Left hindlimb (tissue), 1 donor: ENCODE measurements at places on chromosomes 11 and 22.

DNA sequence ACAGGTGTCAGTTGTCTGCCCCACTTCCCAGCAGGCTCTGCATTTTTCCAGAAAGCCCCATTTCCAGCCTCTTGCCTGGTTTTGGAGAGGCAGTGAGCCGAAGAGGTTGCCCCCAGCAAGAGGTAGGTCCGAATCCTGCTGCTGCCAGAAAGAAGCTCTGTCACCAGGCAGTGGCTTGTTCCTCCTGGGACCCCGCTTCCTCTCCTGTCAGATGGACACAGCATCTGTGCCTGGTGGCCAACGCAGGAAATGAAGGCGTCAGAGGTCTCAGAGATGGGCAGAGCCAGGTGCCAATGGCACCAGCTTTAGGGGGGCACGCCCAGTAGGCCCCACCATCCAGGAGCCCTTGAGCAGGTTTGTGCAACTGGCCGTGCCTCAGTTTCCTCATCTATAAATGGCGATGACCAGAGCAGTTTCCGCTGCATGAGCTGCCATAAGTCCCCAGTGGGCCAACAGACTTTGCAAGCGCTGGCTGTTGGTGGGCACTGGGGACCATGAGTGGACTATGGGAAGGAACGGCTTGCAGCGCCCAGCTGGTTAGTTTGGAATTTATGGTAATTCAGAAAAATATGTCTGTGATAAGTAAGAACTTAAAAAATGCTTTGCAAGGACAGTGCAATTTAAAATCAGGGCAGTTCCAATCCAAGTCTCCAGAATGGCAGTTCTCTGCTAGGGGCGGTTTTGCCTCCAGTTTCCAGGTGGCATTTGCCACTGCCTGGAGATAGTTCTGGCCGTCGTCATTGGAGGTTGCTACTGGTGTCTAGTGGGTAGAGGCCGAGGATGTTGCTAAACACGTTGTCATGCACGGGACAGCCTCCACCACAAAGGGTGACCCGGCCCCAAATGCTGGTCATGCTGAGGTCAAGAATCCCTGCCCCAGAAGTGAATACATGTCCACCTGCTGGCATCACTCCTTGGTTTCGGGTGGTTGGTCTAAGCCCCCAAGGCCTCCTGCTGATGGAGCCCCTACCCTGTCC lies 2.3 kb upstream of the OSBPL5 start:
- DNase-seq: peak; percentile 25

DNA sequence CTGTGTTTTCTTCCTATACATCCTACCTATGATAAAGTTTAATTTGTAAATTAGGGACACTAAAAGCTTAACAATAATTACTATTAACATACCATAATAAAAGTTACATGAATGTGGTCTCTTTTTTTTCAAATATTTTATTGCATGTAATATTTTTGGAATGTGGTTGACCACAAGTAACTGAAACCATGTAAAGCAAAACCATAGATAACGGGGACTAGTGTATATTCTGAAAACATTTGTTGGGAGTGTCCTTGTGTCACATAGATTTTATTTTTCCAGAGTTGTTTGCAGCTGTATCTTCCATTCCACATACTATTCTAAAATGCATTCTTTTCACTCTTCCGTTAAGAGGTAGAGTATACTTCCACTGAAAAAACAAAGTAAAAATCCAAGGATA lies 200.4 kb downstream of the KIF18A start:
- DNase-seq: no peak

DNA sequence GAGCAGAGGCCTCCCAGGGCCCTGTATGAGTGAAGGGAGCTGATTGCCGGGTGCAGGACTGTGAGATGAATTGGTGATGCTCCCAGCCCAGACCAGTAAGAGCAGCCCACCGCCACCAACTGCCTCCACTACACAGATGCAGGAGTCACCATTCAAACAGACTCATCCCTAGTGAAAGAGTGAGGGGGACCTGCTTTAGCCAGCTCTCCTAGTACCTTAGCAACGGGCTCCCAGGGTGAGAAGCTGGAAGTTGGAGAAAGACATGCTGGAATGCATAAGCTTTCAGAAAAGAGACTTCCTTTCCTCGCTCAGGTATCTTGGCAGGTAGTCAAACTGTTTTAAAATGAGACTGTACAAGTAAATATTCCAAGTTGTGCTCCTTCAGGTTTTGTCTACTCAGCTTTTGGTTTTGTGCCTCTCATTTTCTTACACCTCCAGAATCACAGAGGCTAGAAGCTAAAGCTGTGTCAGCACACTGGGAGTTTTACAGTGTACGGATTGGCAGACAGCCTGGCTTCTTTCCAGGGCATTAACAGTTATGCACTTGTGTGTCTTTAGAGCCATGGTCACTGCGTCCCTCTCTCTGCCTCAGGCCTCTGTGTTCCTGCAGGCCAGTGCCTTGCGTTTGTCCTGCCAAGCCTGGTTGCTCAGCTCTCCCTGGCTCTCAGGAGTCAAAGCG lies 146.2 kb downstream of the ATXN10 start:
- no peak for DNase-seq

DNA sequence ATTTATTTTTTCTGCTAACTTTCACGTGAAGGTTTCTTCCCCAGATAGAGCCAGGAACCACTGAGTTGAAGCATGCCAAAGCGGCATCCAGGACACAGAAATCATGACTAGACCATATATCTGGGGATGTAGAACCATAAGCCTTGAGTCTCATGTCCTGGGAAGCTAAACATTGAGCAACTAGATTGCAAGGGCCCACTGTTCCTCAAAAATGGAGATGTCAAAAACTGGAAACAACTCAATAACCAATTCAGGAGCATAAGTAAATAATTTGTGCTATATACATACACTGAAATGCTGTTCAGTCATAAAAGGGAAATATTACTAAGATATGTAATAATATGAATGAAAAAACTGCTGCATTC lies 29.0 kb upstream of the CARD16 start:
- no peak for DNase-seq

DNA sequence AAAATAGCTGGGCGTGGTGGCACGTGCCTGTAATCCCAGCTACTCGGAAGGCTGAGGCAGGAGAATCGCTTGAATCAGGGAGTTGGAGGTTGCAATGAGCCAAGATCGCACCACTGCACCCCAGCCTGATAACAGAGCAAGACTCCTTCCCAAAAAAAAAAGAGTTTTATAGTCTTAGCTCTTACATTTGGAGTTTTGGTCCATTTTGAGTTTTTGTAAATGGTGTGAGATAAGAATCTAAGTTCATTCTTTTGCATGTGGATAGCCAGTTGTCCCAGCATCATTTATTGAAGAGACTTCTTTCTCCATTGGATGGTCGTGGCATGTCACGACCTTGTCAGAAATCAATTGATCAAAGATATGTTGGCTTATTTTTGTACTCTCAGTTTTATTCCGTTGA lies 34.6 kb downstream of the RNF121 start:
- DNase-seq: no peak

GRCh38 chr11:107669191-107669740 lies 42.6 kb downstream of the SLN start:
- no peak for DNase-seq

DNA sequence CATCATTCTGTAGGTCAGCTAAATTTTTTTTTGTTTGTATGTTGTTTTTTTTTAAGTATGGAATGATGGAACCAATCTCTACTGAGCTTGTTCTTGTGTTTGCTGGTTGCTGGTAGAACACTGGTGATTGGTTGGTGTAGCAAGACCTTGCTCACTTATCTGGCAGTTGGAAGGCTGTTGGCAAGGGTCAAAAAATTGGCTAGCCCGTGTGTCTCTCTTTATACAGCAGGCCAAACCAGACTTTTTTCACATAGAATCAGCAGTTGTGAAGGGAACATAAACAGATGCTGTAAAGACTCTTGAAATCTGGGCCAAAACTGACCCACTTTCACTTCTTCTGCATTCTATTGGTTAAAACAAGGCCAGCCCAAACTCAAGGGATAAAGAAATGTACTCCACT lies 2026.5 kb downstream of the LRRC4C start:
- no peak for DNase-seq

- DNase-seq: peak; percentile 59
Measured at GRCh38 chr11:36454941-36455631, 55.0 kb downstream of the TRAF6 start.

DNA sequence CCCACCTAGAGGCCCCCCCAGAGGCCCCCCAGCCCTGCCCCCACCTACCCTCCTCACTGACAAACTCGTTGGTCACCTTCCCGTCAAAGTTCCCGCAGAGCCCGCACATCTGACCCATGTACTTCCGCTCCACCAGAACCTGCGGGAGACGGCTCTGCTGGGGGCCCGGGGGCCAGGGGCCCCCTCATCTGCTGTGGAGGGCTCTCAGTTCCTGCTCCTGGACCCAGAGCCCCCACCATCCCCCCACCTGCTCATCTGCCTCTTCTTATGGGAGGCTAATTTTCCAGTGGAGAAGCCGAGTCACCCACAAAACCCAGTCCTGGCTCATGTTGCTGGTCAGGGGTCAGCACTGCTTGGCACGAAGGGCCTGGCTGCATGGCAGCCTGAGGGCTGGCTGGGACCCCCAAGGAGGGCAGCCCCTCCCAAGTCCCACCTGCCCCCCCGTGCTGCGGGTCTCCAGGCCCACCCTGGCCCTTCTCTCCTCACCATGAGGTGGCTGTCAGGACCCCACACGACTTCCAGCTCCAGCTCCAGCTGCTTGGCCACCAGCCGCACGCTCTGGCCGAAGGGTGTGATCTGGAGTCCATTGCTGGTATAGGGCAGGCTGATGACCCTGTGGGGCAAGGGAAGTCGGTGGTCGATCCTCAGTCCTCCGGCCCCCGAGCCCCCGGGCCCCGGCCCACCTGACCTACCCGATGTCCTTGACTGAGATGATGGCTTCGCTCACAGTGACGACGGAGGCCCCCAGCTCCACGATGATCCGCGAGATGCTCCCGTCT lies 5.2 kb downstream of the MUC6 start:
- DNase-seq: no peak

DNA sequence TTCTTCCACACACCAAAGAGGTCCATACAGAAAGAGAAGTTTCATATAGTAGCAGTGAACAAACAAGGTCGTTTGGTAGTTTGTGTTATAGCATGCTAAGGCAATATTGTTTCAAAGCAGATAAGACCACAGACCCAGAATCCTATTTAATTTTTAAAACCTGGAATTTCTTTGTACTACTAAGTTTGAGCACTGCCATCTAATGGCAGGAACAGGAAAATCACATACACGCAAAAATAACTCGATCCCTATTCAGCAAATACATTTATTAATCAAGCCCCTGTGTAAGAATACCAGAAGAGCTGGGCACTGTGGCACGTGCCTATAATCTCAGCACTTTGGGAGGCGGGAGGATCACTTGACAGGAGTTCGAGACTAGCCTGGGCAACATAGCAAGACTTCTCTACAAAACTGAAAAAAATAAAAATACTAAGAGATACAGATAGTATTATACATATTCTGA lies 2.9 kb upstream of the BTBD10 start:
- DNase-seq: no peak

DNA sequence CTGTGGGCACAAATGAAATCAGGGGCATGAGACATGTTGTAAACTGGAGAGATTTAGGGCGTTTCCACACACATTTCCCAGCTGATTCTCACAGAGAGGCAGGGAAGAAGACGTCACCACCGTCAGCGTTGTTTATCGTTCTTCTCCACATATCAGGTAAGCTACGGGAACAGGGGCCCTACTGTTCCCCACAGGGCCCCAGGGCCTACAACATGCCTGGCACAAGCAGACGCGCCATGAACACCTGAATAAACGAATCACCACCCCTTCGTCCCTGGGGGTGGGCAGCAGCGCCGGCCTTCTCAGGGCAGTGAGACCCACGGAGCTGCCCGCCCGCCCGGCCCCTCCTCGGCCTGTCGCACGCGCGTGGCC lies 342 bp downstream of the EFCAB6 start:
- DNase-seq: no peak

DNA sequence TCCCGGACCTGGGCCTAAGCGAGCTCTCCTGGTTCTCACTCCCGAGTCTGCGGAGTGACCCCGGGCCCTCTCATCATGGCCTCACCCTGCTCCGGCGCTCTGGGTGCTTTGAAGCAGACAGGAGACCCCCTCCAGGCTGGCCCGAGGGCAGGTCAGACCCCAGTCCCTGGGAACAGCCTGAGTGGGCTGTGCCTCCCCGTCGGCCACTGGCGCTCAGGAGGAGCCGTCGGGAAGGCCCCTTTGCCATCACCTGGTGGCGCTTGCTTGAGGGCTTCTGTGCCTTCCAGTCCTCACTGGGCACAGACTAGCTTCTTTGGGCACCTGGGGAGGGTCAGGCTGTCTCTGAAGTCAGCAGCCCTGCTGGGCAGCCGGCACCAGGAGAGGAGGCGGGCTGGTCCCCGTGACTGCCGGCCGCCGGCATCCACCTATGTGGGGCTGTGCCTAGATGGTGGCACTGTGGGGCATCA lies 6.7 kb downstream of the BRSK2 start:
- no peak for DNase-seq

- DNase-seq: no peak
Measured at GRCh38 chr22:29121124-29121523, 48.3 kb downstream of the KREMEN1 start.

GRCh38 chr11:131790586-131790985 lies 420.2 kb downstream of the NTM start:
- no peak for DNase-seq

- peak; percentile 40 for DNase-seq
Measured at GRCh38 chr22:45880716-45881523, 96.0 kb downstream of the WNT7B start.

GRCh38 chr22:48953830-48954229 lies 873.8 kb downstream of the BRD1 start:
- no peak for DNase-seq

DNA sequence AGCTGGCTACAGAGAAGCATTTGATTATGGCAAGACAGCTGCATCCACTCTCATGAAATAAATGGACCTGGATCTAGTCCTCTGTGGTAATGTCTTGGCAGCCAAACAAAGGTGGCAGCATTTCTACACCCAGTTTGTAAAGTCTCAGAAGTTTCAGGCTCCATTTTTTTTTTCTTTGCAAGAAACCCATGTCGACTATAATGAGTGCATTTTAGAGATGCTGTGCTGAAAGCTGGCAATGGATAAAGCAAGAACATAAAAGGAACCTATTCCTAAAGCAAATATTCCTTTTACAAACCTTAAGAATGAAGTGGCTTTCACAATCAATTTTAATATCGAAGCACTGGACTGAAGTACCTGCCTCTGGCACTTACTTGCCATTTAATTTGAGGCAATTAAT lies 33.5 kb downstream of the THAP12 start:
- no peak for DNase-seq

- no peak for DNase-seq
Measured at GRCh38 chr22:20058989-20059770, 20.9 kb upstream of the DGCR8 start.

- DNase-seq: peak; percentile 81
Measured at GRCh38 chr22:20247010-20247505, 21.1 kb downstream of the RTN4R start.

- peak; percentile 80 for DNase-seq
Measured at GRCh38 chr22:50529897-50530579, at the start of gene TYMP. TSS of gene TYMP (minus strand) at chr22:50530012. CDS start at chr22:50529709, 303 bp downstream.

DNA sequence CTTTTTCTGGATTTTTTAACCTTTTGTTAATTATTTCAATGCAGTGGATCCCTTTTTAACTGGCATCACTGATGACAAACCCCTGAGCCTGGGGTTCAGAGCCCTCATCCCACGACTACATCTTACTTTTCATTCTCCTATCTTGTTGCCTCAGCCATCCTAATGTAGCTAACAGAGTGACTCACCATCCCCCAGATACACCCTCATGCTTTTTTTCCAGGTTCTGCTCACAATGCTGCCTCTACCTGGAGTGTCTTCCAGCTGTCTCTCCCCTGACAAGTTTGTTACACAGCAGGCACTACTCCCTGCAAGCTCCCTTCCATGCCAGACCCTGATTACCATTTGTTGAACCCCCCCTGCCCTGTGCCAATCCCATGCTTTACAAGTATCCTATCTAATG lies 135.4 kb downstream of the NCAM1 start:
- no peak for DNase-seq

- DNase-seq: no peak
Measured at GRCh38 chr11:77515483-77515882, 41.6 kb upstream of the PAK1 start.

- DNase-seq: no peak
Measured at GRCh38 chr11:104799251-104799650, 99.0 kb downstream of the CASP12 start.
